ENCODE measurements at places on chromosomes 7 and 10. TPM values are rescaled to one million over a fixed set of nuclear protein-coding genes. Genes with fewer than 3 reads are reported as not detected.

GRCh38 chr7:115066050-115066449 is 144.2 kb downstream of the MDFIC start:
- DNase-seq: no peak

- DNase-seq: no peak
Measured at GRCh38 chr10:132926070-132926469, 16.3 kb downstream of the CFAP46 start.

DNA sequence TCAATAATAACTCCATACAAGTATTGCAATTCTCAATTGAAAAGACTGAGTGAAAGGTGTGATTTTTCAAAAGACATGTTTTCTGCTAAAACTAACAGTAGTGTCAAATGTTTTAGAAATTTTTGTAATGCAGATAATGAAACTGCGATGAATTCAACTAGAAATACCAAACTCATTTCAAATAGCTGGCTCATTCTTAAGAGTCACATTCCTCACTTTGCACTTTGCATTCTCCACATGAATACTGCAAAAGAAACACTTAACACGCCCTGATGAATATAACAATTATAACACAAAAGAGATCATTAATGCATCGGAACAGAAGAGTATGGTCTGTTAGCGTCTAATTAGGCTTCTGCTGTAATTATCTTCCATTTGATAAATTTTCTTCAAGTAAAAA is 15.5 kb upstream of the TSPAN12 start:
- no peak for DNase-seq

DNA sequence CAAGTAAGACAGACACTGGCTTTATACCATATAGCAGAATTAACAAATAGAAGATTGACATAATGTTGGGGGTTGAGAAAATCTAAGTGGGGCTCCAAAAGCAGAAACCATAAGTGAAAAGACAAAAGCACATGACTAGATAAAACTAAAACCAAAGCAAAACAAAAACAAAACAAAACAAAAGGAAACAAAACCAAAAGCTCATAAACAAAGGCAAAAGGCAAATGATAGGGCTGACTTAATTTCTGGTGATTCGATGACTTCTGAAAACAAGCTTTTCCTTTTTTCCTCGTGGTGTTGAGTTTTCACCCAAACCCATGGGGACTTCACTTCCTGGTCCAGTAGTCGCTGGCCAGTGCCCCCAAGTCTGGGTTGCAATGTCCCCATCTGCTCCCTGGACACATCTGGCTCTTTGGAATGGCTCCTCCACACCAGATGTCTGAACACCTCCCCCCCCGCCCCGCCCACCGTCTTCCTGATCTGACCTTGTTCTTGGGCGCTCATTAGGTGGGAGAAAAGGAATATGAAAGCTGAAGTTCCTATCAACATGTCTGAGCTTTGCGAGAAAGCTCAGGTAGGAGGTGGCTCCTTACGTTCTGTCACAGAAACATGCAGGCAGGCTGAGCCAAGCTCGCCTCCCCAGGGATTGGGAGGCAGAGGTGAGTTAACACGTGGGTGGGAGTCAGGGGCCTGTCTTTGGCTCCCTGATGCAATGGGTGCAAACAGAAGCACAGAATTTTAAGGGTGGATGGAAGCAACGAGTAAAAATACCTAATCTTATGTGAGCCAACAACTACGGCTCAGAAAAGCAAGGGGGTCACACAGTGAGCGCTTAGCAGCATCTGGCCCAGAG is 121.0 kb downstream of the NEURL1 start:
- no peak for DNase-seq

DNA sequence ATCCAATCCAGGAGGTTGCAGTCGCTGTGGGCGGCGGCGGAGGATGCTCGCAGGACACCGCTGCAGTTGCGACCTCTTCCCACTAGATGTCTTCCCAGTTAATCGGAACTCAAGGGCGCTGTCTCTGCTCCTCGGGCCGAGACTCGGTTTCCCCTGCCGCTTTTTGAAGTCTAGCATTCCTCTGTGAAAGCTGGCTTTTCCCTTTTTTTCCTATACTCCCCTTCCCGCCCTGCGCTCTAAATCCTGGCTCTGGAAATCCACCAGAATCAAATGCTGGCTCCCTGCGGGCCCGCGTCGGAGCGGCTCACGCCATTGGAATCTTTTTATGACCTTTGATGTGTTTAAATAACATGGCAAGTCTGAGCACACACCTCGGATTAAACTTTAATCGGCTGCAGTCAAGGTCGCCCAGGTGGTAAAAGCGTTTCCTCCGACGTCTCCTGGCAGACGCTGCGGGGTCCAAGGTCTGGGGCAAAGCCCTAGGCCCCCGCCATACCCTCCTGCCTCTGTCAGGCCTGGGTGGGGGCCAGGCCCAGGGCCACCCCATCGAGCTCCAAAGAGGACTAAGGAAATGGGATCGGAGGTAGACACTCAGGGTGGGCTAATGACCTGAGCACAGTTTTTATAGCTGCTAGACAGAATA is 10.7 kb upstream of the HOXA13 start:
- no peak for DNase-seq

DNA sequence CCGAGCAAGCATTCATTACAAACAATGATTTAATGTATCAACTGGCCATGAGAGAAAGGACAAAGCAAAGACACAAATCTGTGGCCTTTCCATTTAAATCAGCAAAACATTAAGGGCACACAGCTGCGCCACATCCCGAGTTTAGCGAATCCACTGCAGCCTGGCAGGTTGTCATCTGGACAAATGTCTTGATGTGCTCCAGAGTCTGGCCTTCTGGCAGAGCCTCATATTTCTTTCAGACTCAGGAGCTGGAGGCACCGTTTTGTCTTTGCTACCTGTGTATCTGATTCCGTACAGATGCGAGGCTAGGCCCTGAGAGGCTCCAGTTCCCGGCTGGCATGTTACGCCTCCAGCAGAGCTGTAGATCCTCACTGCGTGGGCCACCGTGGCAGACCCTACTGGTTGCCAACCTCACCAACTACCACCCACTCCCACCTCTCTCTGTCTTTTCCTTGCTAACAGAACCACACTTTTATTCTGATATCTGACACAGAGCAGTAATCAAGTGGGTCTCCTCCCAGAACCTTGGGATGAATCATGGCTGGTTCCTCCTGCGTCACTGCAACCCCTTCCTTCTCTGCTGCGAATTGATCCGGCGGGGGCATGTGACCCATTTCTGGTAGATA is 40.9 kb upstream of the EFCAB10 start:
- no peak for DNase-seq

DNA sequence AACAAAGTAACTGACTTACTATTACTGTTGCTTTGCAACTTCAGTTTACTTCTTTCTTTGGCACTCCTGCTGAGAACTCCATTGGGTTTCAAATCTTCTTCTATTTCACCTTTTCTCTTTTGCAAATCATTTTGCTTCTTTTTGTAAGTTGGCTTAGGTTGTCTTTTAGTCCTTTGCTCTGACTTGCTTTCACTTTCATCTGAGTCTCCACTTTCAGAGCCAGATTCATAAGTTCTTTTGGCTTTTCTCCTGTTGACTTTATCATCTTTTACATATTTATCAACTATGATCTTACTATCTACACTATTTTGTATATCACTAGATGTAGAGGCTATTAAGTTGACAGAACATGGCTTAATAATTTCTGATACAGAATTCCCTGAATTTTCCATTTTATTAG is 73.4 kb downstream of the NRBF2 start:
- no peak for DNase-seq

GRCh38 chr10:123991611-123992570 is 100.3 kb upstream of the CPXM2 start:
- DNase-seq: no peak

DNA sequence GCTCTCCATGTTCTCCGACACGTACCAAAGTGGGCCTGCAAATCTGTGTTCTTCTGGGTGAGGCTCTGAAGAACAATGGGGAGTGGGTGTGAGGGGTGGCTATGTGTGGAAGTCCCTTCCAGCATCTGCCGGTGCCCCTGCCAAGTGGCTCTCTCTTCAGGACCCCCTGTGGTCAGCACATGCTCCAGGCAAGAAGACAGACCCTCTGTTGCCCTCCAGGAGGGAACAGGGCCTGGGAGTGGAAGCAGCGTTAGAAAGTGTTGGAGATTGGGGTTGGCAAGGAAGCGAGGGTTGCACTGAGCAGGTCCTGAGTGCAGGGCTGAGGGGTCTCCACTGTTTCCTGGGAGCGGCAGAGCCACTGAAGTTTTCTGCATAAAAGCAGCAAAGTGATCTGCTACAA is 60.5 kb downstream of the EMX2 start:
- no peak for DNase-seq

- DNase-seq: no peak
Measured at GRCh38 chr10:14616955-14617730, 157.6 kb downstream of the FAM107B start.

DNA sequence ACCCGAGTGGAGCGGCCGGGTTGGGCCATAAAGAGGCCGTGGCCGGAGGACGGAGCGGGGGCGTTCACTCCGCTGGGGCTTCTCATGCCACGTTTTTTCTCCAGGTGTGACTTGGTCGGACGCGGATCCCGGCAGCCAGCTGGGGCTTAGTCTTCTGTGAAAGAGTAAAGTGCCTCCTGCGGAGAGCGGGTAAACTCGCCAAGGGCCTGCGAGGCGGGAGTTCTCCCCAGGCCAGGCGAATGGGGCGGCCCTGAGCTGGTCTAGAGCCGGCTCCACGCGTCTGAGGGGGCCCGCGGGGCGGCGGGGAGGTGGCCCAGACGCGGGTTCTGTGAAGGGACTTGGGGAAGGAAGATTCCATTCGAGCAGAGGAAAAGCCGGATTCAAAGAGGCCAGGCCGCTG is 86.3 kb upstream of the VIPR2 start:
- DNase-seq: no peak

The AKR1C3 gene
- total RNA-seq: 0.75 TPM

The AMPH gene
- total RNA-seq: not detected

The PLEKHS1 gene
- not detected for total RNA-seq

The TMEM184A gene
- not detected for total RNA-seq

The PIK3CG gene
- total RNA-seq: 26.3 TPM

The MBL2 gene
- total RNA-seq: not detected

Data from CD8-positive, alpha-beta memory T cell (primary cell).